ENCODE measurements at places on chromosomes 5 and 9.

DNA sequence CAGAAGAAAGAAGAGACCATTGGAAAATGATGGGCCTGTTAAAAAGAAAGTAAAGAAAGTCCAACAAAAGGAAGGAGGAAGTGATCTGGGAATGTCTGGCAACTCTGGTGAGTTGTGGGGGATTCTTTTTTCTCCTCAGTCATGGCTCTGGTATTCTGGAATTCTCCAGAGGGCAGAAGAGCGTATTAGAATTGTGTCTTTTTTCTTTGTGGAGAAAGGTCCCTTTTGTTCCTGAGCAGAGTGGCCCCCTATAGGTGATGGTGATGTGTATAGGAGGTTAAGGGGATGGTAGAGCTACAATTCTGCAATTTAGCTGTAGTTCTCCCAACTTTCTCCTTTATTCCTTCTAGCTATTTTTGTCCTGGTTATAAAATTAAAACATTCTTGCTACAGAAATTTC is 1.6 kb upstream of the DHFR start:
- no peak for DNase-seq

GRCh38 chr5:8598996-8599395 is 730.0 kb downstream of the MTRR start:
- DNase-seq, result no peak

DNA sequence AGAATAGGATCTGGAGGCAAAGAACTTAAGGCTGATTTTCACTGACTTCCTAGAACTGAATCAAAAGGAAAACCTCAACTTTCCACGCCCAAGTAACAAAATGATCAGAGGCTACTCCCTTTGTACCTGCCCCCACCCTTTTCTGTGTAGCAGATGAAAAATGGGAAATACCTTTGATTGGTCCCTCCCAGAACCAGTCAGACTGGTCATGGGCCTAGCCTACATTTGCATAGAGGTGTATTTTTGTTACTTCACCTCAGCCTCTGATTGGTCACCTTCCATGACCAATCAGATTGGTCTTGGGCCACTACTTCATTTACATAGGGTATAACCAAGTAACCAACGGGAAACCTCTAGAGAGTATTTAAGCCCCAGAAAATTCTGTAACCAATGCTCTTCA is 1553.5 kb upstream of the C9orf72 start:
- DNase-seq, result no peak

DNA sequence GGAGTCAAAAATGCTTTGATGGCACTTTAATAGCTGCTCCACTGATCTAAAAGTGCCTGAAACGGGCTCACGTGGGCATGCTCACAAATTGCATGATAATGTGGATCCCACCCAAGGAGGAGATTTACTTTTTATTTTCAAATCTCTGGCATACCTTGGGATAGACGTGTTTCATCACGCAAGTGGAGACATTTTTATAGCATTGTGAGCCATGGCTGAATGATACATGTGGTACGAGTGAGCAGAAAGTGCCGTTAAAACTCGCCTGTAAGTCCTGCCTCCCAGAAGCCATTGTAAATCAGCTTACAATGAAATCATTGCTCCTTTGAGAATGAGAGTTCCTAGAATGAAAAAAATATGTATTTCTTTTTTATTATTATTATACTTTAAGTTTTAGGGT is 514.7 kb downstream of the MAT2B start:
- DNase-seq, result no peak

DNA sequence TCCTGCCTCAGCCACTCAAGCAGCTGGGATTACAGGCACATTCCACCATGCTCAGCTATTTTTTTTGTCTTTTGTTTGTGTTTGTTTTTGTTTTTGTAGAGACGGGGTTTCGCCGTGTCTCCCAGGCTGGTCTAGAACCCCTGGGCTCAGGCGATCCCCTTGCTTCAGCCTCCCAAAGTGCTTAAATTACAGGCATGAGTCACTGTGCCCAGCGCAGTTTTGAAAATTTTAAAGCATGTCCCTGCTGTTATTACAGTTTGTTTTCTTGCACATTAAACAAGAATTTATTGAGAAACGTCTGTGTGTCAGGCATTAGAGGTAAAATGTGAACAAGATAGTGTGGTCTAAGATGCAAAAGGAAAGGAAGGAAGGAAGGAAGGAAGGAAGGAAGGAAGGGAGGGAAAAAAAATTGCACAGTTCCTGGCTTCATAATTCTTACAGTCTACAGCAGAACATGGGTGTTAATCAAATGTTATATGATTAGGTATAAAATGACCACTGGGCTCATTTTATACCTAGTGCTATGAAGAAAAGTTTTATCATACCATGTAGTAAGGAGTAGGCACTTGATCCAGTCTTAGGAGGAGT is 205.4 kb downstream of the SNX18 start:
- no peak for DNase-seq

DNA sequence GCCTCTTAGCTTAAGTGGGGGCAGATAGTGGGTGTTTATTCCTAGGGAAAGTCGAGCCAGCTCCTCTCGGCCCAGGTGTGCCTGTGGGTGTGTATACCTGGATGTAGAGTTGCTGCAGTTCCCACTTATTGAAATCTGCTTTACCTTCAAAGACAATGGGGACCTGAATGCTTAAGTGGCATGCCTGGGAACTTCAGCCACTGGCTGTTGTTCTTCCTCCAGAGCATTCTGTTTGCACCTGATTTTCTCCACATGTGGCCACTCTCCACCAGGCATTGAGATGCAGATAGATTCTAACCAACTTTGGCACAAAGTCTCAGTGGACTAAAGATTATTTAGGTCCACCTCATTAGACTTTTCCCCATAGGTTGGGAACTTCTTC is 186.8 kb downstream of the ZNF462 start:
- no peak for DNase-seq

Data from keratinocyte (primary cell).